ENCODE measurements at places on chromosomes 13 and 19.
A peak's percentile ranks its signal among the peaks of the same experiment; 100 is the strongest.

GRCh38 chr13:113001241-113002140 is 32.5 kb downstream of the MCF2L start:
- DNase-seq, result no peak

DNA sequence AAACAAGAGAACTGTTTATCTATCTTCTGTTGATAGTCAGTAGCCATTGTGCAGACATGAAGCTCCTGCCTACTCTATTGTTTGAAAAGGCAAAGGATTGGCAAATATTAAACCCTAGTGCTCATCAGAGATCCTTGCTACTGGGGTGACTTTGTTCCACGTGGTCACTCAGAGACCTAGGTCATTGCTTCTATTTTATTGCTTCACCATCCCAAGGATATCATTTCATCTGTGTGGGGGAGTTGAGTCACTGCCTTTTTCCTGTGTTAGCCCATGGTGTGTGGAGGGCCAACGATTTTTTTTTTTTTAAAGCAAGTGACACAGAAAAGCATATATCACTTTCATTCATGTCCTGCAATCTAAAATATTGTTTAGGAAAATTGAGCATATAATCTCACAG is 254.1 kb upstream of the RXFP2 start:
- no peak for DNase-seq

GRCh38 chr13:85693889-85694511 is 105.2 kb downstream of the SLITRK6 start:
- no peak for DNase-seq

GRCh38 chr19:45403272-45403671 is 1.6 kb downstream of the PPP1R13L start:
- no peak for DNase-seq

GRCh38 chr13:100497389-100497788 is 91.2 kb downstream of the GGACT start:
- no peak for DNase-seq

- DNase-seq, result no peak
These were observed 11.1 kb upstream of the PLIN3 start for GRCh38 chr19:4878491-4878968.

DNA sequence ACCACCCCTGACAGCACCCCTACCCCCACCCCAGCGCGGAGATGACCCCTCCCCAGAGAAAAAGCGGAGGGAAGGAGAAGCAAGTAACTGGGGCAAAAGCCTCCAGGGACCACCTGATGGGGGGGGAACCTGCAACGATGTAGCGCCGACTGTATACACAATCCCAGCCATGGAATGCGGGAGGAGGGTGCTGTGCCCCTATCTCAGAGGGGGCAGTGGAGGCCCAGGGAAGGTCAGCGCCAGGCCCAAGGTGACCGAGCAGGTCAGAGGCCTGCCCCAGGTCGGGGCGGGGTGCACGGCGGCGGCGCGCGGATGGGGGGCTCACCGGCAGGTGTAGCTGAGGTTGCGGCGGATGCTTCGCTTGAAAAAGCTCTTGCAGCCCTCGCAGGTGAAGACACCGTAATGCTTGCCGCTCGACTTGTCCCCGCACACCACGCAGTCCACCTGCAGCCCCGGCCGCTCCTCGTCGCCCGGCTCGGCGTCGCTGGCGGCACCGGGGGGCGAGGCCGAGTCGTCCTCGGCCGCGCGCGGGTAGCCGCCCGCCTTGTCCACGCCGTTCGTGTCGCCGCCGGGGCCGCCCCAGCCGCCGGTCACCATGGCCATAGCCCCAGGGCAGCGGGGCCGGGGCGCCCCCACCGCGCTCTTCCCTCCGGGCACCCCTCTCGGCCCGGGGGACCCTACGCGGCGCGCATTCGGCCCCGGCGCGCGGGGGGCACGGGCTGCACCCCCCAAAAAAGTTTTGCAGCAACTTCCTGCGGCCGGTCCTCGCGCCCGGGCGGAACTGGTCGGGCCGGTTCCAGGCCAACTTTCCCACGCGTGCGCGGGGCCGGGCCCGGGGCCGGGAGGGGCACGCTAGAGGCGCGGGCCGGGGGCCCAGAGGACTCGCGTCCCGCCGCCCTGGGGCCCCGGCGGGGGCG is 843 bp downstream of the NR2F6 start:
- DNase-seq, result no peak

GRCh38 chr19:28349604-28350003 is 863.3 kb downstream of the UQCRFS1 start:
- no peak for DNase-seq

- no peak for DNase-seq
These were observed 20.4 kb upstream of the TNFSF13B start for GRCh38 chr13:108249150-108249549.

GRCh38 chr19:29866011-29866410 is 54.2 kb downstream of the CCNE1 start:
- no peak for DNase-seq

- DNase-seq, result peak; percentile 13
These were observed 3.2 kb upstream of the PDE4C start for GRCh38 chr19:18229474-18229873.

DNA sequence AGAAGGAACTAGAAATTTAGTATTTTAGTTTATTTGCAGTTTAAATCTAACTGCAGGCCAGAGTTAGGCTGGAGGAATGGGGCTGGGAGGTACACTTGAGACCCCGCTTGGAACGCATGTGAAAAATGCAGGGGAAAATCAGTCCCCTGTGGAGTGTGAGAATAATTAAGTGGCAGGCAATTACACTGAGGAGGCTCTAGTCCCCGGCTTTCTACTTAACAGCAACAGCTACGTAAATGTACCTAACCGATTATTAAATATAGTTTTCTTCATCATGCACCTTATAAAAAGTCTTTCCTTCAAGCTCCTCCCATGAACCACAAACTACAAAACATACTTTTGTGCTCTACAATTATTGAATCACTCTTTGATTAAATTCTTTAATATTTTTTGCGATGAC is 804 bp downstream of the ZNF708 start:
- peak; percentile 12 for DNase-seq

DNA sequence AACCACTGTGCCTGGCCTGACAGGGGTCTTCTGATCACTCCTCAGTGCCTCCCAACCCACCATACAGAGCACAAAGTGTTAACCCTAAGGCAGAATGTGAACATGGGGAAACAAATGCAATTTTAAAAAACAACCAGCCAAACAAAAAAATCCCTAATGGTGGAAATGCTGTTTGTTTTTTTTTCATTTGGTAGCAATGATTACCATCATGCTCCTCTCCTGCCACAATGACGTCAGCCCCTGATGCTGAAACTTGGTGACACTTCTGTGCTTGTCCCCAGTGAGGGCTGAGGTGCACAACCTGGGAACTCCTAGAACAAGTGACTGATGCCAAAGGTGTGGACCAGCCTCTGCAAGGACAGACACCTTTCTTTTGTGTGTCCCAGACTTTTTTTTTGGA is 4.0 kb upstream of the TSPAN16 start:
- DNase-seq, result no peak

DNA sequence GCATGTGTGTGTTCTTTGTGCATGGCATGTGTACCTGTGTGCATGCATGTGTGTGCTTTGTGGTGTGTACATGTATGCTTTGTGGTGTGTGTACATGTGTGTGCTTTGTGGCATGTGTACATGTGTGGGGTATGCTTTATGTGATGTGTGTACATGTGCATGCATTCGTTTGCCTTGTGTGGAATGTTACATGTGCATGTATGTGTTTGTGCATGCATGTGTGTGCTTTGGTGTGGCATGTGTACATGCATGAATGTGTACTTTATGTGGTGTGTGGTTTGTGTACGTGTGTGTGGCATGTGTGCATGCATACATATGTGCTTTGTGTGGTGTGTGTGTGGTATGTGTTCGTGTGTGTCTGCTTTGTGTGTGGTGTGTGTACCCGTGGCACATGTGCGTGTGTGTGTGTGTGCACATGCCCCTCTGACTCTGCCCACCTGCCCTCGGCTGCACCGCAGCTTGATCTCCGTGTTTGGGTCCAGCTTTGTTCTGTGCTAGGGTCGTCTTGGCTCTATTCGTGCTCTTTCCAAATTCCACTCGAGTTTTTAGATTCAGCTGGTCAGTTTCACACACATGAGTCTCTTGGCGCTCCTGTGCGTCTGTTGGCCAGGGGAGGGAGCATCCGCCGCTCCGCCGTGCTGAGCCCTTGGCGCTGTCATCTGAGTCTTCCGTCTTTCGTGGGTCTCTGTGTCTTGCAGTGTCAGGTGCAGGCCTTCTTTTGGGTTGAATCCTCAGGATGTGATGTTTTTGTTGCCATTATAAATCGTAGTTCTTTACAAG is 46.5 kb upstream of the TFDP1 start:
- no peak for DNase-seq

GRCh38 chr13:39587939-39588338 is 15.1 kb downstream of the LHFPL6 start:
- DNase-seq, result no peak
